ENCODE measurements at places on chromosomes 3 and 15. TPM values are rescaled to one million over a fixed set of nuclear protein-coding genes. Genes with fewer than 3 reads are reported as not detected.

The TEX9 gene
- total RNA-seq: 0.77 TPM

GRCh38 chr3:194139814-194140391, 4.0 kb downstream of the HES1 start:
- no peak for DNase-seq

DNA sequence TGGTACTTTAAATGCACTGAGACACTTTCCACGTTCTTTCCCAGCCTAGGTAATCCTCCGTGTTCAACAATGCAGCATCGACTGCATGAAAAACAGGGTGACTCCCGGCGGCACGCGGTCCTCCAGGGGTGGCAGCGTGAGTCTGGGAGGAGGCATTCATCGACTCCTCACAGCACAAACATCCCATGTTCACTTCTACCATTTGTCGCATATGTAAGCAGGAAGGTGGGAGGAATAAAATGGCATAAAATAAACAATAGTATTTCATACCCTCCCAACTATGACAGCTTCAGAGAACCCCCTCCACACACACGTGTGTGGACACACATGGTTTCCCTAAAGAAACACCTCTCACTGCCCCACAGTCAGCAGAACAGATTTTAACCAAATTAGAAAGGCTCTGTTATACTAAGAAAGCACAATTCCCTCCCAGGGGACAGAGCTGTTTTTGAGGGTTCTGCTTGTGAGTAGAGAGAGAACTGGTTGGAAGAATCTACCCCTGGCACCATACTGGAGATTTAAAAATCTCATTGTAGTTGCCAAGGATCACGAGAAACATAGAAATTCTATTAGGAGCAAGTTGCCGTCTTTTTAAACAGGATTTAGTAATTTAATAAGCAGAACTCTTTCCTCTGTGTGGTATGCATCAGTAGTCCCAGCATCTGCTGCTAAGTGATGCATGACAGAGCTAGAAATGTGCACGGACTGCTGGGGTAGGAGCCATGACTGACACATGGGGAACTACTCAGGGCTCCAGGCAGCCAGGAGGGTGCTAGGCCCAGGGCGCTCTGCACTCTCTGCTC, 6.0 kb downstream of the FAM43A start:
- DNase-seq: no peak

DNA sequence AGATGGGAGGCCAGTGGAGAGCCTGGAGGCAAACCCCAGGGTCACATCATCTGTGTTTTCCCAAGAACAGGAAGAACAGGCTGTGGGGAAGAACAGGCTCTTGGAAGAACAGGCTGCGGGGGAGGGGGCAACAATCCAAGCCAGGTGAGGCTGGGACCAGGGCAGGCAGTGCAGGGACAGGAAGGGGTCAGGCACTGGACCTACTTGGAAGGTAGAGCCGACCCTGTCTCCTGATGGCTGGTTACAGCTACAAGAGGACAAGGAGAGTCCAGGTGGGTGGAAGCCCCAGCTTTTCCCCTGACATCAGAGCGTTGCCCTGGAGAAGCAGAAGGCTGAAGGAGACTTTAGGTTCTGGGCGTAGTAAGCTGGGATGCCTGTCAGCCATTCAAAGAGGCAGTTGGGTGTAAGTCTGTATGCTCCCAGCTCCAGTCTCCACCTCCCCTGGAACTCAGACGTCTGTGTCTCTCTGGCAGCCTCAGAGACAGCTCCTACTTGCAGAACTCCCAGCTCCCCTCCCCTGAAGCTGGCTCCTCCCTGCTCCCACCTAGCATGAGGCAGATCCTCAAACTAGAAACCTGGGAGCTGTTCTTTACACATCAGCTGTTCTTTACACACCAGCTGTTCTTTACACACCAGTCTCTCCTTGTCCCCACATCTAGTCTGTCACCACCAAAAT, 130.9 kb downstream of the DNAJB8 start:
- DNase-seq: no peak

The MKRN3 gene
- total RNA-seq: 0.63 TPM

The MAGEL2 gene
- total RNA-seq: not detected

DNA sequence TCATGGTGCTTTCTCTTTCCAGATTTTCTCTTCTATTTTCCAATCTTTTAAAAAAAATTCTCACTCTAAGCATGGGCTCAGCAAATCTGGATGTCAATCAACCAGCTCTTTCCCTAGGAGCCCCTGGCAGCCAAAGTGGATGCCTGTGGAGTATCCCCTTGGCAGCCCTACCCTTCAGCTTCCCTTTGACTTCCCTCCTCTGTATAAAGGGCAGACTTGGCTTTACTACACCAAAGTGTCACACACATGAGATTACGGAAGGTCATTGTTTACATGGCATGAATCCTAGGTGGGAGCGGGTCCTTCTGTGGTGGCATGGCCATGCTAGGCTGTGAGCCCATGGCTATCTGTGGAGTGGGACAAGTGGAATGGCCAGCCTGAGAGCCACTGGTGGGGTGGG, 379.9 kb downstream of the GABRB3 start:
- no peak for DNase-seq

The PP2D1 gene
- total RNA-seq: not detected

DNA sequence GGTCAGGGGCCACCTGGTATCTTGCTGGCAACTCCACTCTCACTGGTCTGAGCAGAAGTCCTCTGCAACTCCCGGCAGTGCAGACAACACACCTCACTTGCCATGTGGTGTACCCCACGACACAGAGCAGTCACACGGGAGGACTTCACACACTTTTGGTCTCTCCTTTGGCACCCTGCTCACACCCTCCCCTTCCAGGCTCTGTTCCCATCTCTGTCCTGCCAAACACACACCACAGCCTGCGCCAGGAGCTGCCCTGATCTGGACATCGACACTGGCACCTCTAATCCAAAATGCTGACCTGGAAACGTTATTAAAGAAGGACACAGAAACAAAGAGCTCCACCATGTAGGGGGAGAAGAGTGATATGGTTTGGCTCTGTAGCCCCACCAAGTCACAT, 57.2 kb downstream of the SLC41A3 start:
- DNase-seq: no peak

GRCh38 chr3:35141406-35141805, 497.9 kb upstream of the ARPP21 start:
- no peak for DNase-seq

DNA sequence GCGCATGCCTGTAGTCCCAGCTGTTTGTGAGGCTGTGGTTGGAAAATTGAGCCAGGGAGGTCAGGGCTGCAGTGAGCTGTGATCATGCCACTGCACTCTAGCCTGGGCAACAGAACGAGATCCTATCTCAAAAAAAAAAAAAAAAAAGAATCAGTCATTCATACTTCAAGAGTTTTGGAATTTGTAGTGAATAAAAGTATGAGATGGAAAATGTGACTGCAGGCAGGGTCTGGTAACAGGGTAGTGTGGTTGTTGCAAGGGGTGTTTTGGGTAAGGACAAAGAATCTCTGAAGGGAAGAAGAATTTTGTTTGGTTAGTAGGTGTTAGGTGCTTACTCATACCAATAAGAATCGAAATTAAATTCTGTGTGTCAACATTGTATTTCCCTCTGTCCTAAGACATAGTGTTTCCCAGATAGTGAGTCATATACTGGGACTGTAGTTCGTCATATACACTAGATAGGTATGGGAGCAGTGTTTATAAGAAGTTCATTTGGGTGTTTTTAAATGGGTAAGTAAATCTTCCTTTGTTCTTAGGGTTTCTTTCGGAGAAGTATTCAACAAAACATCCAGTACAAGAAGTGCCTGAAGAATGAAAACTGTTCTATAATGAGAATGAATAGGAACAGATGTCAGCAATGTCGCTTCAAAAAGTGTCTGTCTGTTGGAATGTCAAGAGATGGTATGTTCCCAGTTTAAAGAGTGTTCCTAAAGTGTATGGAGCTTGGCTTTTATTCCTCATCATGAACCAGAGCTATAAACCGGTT, 14.2 kb downstream of the NR1D2 start:
- DNase-seq: no peak

The PLCH1 gene
- 0.85 TPM for total RNA-seq

DNA sequence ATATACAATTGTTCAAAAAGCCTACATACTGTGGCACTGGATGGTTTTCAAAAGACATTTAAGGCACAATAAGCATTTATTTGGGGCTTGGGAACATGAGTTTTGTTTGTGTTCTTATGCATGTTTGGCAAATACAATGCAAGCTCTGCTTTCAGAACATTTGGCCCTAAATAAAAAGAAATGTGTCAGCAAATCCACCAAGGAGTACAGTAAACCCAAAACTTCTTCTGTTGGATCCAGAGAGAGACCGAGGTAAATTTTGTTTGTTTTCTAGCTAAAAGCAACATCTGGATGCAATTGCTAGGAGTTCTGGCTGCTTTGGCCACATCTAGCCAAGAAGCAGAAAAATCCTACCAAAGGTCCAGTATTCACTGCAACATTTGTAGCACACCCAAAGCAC, 168.8 kb downstream of the DCLK3 start:
- DNase-seq: no peak

- DNase-seq: no peak
These were observed 53.3 kb upstream of the MELTF start for GRCh38 chr3:197082871-197083270.

- no peak for DNase-seq
These were observed 26.5 kb downstream of the MEF2A start for GRCh38 chr15:99592145-99592791.

GRCh38 chr3:15794303-15794771, 3.4 kb downstream of the ANKRD28 start:
- no peak for DNase-seq

GRCh38 chr3:65551945-65552344, 486.8 kb downstream of the MAGI1 start:
- no peak for DNase-seq

DNA sequence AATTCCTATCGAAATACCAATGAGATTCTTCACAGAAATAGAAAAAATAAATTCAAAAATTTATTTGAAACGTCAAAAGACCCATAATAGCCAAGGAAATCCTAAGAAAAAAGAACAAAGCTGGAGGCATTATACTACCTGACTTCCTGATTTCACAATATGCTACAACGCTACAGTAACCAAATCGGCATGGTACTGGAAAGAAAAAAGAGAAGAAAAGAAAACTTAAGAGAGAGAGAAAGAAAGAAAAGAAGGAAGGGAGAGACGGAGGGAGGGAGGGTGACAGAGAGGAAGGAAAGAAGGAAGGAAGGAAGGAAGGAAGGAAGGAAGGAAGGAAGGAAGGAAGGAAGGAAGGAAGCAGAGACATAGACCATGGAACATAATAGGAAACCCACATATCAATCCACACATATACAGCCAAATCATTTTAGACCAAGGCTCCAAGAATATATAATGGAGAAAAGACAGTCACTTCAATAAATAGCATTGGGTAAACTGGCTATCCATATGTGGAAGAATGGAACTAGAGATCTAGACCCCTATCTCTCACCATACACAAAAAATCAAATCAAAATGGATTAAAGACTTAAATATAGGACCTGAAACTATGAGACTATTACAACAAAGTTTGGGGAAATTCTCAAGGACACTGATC, 118.6 kb upstream of the CNTN4 start:
- DNase-seq: no peak

DNA sequence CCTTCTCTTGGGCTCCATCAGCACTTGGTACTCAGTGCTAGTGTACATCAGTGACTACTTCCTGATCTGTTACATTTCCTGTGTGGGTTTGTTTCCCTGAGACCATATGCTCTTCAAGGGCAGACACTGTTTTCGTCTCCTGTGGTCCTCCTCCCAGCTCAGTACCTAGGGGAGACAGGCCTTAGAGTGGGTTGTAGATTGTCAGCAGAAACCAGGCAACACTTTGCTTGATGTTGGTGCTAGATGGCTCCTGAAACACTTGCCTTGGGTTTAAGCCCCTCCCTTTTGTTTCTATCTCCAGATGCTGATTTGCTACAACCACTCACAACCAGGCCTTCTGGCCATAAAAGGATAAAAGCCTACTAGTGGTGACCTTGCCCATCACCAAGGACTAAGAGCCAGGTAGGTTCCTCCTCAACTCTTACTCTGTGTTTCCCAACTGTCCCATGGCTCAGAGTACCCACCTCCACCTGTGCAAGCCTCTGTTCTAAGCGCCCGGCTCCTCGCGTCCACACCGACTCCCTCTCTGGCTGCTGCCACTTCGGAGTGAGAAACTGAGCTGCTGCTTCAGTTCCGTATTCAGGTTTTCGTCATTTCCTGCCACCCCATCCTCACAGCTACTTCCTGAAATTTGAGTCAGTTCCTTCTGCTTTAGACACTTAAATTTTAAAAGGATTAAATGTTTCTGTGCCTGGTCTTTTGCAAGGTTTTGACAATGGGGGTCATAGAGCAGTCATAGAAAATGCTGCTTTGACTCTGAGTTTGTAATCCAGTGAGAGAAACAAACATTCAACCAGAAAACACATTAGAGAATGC, at the start of gene HCLS1:
Gene HCLS1, minus strand, starts transcription at position 548 of the 816 bp plus-strand sequence. CDS start 2,556 bp downstream, outside the sequence.
- peak; percentile 34 for DNase-seq

DNA sequence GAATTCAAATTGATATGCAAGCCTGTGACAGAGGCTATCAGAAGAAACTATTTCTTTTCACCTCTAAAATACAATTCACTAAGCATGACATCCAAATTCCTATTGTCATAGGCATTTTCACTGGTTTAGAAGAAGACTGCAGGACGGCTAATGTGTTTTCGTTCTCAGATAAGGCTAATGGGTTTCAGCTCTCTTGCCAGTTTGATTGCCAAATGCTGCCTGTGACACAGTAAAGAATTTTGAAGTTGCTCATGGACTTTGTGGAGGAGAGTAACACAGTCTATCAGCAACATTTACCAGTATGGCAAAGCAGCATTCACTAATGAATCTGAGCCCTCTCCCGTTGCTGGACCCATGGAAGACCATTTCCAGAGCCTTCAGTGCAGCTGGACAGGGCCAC, 948.1 kb downstream of the FHIT start:
- no peak for DNase-seq

DNA sequence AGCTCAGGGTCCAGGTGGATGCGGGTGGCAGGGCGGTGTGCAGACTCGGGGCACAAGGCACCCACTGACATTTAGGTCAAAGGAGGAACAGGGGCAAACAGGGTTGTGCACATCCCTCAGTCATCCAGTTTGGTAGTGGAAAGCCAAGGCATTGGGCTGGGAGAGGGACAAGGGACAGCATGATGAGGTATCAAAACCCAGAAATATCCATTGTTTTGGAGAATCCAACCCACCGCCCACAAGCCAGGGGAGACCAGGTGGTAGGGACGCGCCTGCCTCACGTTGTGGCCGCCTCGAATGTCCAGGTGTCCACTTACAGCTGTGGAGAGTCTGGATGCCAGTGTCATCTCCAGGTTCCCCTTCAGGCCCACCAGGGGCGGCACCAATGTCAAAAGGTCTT, 33.3 kb downstream of the SLC41A3 start:
- DNase-seq: no peak
